Dorsolateral prefrontal cortex (tissue), 122 donors: ENCODE measurements at places on chromosomes 1 and 21.

- DNase-seq: no peak
Measured at GRCh38 chr1:32761253-32761877, 55.8 kb downstream of the YARS1 start.

DNA sequence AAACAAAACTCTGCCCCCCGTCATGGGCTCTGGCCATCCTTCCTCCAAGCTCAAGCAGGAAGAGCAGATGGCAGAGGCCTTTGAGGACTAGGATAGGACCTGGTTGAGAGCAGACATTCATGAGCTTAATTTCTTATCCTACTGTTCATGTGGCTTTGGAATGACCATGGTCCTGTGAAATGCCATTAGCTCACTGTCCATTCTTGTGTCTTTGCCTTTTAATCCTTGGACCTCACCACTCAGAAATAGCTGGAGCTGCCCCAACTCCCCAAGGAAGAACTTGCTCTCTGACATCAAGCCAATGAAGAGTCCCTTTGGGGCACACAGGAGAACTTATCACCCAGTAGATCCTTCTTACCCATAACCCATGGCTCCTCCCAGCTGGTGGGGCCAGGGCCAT is 11.6 kb upstream of the FAM20B start:
- DNase-seq: no peak

GRCh38 chr1:93237021-93237420 is 56.5 kb downstream of the CCDC18 start:
- no peak for DNase-seq

DNA sequence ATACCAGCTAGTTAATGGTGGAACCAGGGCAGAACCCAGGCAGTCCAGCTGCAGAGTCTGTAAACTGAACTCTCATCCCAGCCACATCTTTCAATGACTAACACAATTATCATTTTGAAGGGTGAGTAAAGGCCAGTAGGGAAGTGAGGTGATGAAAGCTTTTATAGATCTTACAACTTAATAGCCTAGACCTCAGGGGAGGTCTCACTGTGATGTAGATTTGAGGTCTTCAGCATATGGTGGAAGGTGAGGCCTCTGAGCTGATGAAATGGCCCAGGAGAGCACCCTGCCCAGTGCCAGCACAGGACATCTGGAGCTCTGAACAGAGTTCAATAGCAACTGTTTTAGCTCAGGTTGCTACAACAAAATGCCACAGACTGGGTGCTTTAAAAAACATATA is 44.8 kb upstream of the POU2F1 start:
- DNase-seq: no peak

DNA sequence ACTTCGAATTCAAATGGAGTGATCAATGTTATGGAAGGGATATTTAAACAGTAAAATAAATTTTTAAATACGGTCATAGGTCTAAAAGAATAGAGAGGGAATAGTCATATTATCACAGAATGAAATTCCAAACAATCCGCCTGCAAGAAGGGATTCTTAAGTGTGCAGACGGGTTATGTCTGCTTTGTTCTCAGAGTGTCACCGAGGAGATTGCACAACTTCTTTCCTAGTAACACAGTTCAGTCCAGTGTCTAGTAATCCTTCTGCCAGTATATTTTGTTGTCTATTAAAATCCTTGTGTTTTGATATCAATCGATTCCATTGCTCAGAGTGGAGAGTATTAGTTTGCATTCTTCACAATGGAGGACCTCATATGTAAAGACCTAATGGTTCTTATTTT is 48.4 kb downstream of the LRRC53 start:
- DNase-seq: no peak

- DNase-seq: no peak
Measured at GRCh38 chr1:185229981-185230380, 73.0 kb downstream of the SWT1 start.

- DNase-seq: no peak
Measured at GRCh38 chr1:119606394-119606793, 41.7 kb downstream of the ZNF697 start.

DNA sequence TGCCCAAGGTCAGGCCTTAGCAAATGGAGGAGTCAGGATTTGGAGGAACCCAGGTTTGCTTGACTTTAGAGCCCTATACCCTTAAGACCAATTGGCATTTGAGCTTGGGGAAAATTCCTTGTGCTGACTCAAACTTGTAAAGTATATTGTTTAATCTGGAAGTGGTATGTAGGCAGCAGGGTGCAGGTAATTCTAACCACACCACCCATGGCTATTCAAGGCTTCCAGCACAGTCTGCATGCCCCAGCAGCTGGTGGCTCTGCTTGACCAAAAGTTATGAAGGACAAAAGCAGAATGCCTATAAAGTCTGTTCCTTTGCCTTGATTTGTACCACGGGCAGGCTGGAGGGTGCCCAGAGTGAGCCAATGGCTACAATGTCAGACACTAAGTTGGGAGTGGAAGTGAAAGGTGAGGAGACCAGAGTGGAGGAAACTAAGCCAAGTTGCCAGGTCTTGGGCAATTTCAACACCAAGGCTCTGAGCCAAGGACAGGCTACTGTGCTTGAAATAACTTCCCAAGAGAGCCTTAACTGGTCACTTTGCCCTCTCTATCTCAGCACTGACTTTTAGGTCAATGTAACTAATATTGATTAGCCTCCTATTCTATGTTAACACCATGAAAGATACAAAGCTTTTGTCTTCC is 4.7 kb upstream of the G0S2 start:
- no peak for DNase-seq

GRCh38 chr1:41291195-41291594 is 49.1 kb upstream of the SCMH1 start:
- DNase-seq: no peak

- DNase-seq: no peak
Measured at GRCh38 chr21:45090966-45091365, 16.6 kb downstream of the ADARB1 start.
